Activated CD4-positive, alpha-beta T cell treated with anti-CD3 and anti-CD28 coated beads, Interleukin-2, amount 50 U/mL, for 4 hours (primary cell): ENCODE measurements at places on chromosomes 3 and 15.
A peak's percentile ranks its signal among the peaks of the same experiment; 100 is the strongest.

- no peak for DNase-seq
Measured at GRCh38 chr3:55571216-55571813, 84.2 kb upstream of the WNT5A start.

GRCh38 chr3:170523248-170523647 is 62.6 kb downstream of the SLC7A14 start:
- no peak for DNase-seq

- no peak for DNase-seq
Measured at GRCh38 chr3:111943533-111943932, 35.3 kb upstream of the ABHD10 start.

GRCh38 chr15:61819386-61819785 is 240.9 kb downstream of the VPS13C start:
- no peak for DNase-seq

DNA sequence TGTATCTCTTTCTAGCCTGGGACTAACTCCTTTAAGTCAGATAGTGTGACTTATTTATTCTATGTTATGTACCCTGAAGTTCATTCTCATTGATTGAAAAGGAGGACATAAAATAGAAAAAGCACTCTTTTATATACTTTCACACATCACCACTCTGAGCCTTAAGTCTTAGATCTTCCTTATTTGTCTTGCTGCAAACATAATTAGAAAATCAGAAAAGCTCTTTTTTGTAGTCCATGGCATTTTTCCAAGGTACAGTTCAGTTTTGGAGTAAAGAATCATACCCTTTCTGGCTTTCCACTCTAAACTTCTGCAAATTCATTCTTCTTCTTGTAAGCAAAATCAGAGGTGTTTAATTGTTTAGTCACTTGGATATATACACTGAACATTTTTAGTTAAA is 75.5 kb downstream of the AKAP13 start:
- no peak for DNase-seq

GRCh38 chr3:149055575-149055974 is 30.8 kb downstream of the HLTF start:
- no peak for DNase-seq

DNA sequence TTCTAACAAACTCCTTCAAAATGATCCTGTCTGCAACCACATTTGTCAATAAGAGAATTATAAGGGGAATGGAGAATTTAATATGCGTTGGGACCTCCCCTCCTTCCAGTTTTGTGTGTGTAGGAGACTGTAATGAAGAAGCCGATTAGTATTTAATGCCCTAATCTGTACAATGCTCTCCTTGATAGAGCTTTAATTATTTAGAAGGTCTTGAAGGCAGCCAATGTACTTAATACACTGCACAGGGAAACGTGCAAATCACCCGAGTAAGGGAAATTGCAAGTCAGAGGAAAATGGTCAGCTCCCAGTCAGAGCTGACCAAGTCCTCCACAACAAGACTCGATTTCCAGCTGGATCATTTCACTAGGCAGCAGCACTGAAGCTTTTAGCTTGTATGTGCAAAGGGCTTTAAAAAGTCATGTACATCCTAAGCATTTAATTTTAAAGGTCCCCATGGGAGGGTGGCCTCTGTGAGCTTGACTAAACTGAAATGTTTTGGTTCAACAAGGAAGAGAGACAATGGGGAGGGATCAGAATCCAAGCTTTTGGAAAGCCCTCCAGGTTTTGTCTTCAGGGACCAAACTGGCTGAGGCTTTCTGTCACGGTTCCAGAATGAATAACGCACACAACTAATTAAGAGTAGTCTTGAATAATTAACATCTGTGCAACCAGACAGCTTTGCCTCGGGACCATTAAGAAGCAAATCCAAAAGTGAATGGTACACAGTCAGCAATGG is 159.8 kb upstream of the MITF start:
- DNase-seq: no peak

- no peak for DNase-seq
Measured at GRCh38 chr3:51675201-51675611, 4.2 kb downstream of the TEX264 start.

GRCh38 chr15:68283401-68283800 is 5.9 kb downstream of the FEM1B start:
- no peak for DNase-seq

GRCh38 chr15:79610021-79610420 is 177.9 kb downstream of the MINAR1 start:
- no peak for DNase-seq

DNA sequence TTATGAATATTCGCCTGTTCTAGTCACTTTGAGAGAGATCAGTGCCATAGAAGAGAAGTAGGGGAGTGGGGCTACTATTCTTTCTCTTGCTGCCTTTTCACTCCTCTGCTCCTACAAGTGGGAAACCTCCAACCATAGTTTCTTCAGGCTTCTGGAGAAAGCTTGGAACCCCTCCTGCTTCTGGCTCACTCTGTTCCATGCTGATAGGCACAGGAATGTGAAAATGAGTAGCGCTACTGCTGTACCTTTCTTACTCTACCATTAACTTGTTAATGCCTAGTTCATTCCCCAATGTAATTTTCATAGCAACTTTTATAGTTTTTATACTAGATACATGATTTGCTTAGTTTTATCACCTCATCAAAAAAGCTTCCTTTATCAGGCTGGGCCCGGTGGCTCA is 26.7 kb upstream of the JMJD7 start:
- no peak for DNase-seq

DNA sequence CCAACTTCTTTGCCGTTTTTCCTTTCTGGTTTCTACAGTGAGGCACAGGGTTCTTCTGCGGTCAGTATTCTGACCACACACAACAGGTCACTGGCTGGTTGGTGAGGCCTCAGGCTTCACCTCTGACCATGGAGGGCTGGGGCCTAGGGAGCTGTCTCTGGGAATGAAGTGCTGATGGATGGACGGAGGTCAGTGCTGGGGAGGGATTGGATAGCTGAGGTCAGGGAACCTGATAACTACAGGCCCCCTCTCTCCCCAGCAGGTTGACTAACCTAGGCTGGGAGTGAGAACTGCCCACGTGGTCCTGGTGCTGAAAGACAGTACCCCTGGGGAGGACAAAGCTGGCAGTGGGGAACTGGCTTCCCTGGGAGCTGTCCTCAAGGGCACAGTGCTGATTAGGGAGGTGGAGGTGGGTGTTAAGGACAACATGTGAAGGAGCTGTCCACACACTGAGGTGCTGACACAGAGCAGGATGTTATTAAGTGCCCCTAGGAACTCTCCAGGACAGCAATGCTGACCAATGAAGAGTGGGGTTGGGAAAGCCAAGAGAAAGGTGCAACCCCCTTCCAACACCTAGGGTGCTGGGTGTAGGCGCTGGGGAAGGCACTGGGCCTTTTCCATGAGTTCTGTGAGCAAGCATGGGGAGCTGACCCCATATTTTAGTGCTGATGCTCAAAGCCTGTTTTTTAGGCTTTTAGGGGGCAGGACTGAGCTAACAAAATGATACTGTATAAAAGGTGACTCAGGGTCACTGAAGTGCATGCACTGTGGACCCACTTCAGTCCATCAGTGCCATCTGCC is 45.2 kb downstream of the ATP2B2 start:
- DNase-seq: peak; percentile 19

GRCh38 chr15:60476713-60477112 is 2.2 kb downstream of the ICE2 start:
- no peak for DNase-seq

GRCh38 chr15:89131731-89132130 is 43.5 kb downstream of the ABHD2 start:
- DNase-seq: no peak

DNA sequence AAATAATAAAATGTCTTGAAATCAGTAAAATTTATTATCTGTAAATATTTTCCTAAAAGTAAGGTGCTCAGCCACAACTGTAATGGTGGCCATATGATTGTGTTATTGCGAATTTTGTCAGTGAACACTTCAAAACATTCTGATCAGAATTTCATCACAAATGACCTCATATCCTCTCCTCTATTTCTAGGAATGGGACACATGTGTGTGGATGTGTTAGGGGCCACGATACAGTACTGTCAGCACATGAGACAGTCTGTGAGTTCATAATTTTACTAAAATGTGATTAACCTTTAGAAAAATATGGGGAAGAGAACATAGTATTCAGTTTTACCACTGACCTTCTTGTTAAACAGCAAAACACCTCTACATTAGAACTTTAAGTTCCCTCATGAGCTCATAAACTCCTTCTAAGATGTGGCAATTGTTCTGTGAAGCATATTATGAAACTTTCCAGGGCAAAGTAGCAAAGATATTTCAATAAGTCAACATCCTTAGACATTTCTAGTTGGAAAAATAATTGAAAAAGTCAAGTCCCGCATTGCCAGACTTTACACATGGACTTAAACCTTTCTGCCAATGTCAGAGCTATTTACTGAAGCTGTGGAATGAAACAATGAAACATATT is 158.2 kb upstream of the ABI3BP start:
- DNase-seq: no peak

DNA sequence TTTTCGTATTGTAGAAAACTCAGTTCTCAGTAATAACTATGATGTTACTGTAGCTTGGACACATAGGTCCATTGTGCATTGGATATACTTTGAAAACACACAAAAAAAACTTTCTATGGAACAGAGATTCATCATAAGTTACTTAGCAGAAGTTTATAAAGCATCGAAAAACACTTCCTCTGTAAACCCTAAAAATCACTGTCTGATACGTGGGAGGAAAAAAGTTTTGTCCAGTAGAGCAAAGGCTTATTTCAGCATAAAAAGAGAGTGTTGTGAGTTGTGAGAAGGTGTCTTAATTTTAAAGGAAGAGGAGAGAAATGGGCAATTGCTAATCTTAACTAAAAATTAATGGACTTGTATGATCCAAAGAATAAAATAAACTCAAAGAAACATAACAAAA is 64.8 kb downstream of the OSTN start:
- DNase-seq: no peak

- peak; percentile 54 for DNase-seq
Measured at GRCh38 chr3:115692887-115693524, 69.7 kb downstream of the GAP43 start.

DNA sequence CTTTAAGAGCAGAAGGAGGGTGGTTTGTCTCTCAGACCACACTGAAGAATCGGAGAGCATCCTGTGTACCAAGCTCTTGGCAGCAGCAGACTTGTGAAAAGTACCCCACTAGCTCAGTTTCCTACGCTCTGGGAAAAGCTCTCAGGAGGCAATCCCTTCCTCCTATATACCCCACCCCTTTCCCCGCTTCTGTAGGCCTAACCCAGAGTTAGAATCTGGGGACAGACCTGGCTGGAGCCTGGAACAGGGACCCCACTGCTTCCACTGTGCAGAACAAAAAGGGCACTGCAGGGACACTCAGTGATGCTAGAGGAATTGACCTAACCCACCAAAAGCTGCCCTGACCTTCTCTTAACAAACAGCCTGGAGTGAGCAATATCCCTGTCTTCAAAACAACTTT is 70.0 kb upstream of the CCDC39 start:
- DNase-seq: no peak

GRCh38 chr15:50593761-50594160 is 47.3 kb upstream of the USP50 start:
- DNase-seq: no peak

DNA sequence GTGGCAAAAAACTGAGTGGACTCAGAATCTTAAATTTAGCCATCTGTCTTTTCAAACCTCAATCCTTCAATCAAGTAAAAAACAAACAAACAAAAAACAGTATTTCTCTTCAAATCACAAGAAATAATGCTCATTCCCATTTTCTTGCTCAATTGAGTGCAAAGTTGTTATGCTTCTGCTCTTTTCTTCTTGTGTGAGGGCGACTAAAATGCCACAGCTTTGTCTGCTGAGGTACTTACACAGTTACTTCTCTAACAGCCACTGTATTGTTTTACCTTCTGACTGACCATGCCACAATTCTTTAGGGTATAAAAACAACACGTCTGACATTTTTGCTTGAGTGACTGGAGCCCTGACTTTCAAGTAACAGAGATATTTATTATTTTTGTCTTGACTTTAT is 617.4 kb downstream of the NAALADL2 start:
- DNase-seq: no peak

DNA sequence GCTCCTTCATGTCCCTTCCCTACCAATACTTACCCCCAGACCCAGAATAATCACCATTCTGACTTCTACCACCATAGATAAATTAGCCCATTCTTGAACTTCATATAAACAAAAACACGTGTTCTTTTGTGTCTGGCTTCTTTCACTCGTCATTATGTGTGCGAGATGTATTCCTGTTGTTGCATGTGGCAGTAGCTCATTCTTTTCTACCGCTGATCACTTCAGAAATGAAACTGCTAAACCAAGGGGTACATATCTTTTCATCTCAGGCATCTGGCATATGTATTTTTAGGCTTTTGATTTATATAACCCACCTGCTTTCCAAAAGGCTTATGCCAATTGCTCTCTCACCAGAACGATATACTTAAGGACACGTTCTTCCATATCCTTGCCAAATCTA is 13.8 kb upstream of the SCG3 start:
- no peak for DNase-seq

GRCh38 chr3:45272828-45273470 is 46.9 kb upstream of the TMEM158 start:
- DNase-seq: no peak

GRCh38 chr15:60973637-60974415 is 255.3 kb downstream of the RORA start:
- no peak for DNase-seq

- DNase-seq: no peak
Measured at GRCh38 chr3:141788149-141788548, 24.9 kb downstream of the GRK7 start.

DNA sequence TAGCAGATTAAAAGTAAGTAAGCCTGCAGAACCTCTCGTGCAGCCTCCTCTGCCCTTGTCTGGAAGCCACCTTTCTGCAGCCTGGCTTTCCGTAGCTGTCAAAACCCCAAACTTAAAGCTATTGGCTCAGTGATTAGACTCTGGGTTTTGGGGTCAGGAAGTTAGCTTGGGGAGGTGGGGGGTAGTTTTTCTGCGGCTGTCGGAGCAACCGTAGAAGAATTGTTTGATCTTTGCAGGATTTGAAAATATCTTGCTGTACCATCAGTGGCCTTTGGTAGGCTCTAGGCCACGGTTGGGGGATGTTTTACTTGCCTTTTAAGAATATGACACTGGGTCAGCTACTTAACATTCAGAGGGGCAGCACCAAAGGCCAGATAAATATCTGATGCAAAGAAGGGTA is 88.4 kb upstream of the RASGRP1 start:
- peak; percentile 46 for DNase-seq
